ENCODE measurements at places on chromosomes 11 and 22.

GRCh38 chr11:130897262-130898182, 18.8 kb downstream of the SNX19 start:
- DNase-seq = peak; percentile 90

GRCh38 chr11:66408488-66409214, 12.2 kb upstream of the NPAS4 start:
- peak; percentile 89 for DNase-seq

GRCh38 chr22:18069041-18069440, 8.7 kb upstream of the PEX26 start:
- no peak for DNase-seq

- no peak for DNase-seq
Observed at GRCh38 chr11:9459667-9460321, 1.0 kb upstream of the ZNF143 start.

GRCh38 chr11:31969359-31969702, 121.5 kb upstream of the RCN1 start:
- no peak for DNase-seq
